ENCODE measurements at places on chromosomes 6 and 20.

- DNase-seq = no peak
Measured at GRCh38 chr20:38674092-38674764, 50.1 kb upstream of the SLC32A1 start.

- DNase-seq = no peak
Measured at GRCh38 chr6:121539439-121539838, 104.0 kb downstream of the GJA1 start.

- DNase-seq = no peak
Measured at GRCh38 chr6:8321671-8322404, 113.5 kb downstream of the SLC35B3 start.

DNA sequence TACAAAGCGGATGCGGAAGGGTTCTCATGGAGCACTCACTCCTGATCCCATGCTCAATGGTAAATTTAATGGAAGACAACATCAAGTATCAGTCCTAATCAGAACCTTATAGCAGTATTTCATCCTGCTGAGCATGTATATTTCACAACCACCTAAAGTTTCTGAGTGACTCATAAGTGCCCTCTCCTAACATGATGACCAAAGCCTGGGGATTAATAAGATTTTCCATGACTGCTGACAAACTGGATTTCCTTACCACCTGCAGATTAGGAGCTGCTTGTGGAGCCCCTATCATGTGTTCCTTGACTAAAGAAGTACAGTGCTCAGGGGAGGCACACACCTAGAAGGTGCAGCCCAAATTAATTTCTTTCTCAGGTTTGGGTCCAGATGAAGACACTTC is 112.8 kb downstream of the INSM1 start:
- no peak for DNase-seq

DNA sequence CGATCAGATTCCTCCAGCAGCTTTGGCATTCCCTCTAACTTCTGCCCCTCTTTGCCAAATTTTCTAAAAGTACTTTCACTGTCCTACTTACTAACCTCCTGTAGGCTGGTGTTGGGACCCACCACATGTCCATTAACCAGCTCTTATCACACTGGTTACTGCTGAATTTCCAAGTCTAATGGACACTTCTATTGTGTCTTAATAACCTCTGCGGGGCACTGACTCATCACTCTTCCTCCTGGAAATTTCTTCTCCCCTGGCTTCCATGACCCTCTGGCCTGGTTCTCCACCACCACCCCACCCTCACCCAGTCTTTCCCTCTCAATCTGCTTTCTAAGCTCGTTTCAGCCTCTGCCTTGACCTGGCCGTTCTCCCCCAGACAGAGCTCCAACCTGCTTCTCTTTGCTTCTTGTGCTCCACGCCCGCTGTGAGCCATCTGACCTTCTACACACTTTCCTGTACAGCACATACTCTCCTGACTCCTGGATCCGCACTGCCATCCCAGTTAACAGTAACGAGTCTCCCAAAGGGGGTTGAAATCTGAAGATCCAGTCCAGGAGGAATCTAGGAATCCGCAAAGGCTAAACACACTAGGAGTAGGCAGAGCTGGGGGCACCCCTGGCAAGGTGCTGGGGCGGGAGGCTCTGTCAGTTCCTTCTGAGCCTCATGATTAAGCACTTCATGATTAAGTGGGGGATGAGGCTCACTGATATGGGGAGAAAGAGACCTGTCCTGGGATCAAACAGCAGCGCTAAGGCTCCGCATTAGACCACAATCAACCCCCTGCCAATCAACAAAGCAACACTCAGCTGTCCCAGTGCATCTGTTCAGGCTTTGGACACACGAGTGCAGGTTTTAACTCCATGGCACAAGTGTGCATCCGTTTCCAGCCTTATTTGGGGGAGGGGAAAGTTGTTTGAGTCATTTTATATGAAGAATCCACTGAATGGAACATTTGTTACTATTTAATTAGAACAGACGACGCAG is 146.3 kb downstream of the LY86 start:
- no peak for DNase-seq

DNA sequence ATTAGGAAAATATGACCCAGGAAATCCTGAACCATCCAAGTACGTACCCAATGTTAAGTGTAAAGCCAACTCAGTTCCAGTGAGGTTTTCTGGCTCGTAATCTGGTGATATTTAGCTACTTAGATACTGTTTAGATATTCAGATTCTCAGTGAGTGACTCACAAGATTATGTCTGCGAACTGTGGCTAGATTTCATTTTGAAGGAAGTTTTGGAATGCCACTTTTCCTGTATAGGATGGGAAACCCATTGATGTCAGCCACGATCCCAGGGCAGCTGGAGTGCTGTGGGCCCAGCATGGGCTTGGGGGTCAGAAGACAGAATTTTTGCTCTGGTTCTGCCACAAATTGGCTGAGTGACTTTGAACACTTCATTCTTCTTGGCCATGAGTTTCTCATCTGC is 76.3 kb downstream of the TMEM170B start:
- no peak for DNase-seq

GRCh38 chr6:57302477-57302876 is 15.0 kb upstream of the PRIM2 start:
- no peak for DNase-seq

DNA sequence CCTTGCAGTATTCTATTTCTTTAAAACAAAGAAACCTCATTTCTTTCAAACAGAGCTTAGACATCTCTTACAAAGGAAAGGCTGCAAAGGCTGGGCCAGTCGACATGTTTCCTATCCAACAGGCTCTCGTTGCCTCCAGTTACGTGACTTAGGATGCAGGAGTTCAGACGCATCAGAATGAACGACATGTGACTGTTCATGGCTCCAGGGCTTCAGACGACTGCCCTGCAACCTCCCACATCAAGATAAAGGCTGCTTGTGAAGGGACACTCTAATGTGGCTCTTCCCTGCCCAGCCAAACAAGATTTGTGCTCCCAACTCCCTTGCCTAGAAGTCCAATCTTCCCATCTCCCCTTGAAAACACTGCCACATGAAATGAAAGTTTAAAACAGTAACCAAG is 14.3 kb upstream of the NEDD9 start:
- no peak for DNase-seq

DNA sequence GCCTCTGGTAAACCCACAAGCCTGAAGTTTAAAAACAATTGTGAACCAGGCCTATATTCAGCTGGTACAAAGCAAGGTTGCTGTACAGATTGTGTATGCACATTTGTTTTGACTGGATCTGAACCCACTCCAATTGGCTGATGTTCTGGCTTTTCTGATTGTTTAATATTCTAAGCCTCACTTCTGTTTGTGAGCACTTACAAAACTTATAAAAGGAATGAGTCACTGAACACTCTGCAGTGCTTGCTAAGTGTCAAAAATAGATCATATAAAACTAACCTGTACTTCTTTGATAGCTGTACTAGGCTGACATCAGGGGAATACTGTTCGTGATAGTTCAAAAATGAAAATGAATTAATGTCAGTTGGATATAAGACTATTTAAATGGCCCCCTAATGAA is 12.1 kb downstream of the COL21A1 start:
- no peak for DNase-seq

DNA sequence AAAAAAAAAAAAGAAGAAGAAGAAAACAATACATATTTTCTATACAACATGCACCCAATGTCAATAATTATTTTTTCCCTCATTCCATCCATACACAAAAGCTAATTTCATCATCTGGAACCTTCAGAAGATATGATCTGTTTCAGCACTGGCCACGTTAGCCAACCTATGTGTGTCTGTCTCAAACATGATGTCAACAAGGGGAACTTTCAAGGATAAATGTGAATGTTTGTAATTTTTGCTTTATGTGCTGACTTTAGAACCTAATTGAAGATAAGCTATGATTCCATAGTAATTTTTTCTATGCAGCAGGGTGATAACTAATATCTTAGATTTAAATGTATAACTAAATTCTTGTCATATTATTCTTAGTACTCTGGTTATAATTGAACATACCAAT is 37.9 kb downstream of the IPCEF1 start:
- no peak for DNase-seq

DNA sequence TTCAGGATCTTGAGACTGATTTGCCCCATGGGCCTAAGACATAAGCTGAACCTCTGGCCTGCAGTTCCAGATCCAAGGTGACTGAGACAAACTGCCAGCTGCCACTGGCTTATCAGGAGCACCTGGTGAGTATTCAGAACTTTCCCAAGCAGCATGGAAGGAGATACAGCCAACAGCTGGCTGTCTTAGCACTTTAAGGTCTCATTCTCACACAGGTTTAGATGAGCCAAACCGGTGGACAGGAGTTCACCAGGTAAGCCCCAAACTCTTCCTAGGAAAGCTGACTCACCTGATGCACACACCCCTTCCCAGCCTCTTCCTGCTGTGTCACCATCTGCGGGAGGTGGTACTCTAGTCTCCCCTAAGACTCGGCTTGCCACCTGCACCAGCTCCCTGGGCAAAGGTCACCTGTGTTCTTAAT is at the start of gene BANF2:
BANF2 (plus strand) TSS at position 36 of the 421 bp plus-strand sequence. CDS start 25,060 bp downstream, outside the sequence.
- DNase-seq = no peak

GRCh38 chr20:50618537-50618936 is 72.8 kb downstream of the RIPOR3 start:
- no peak for DNase-seq

GRCh38 chr20:57939499-57939898 is 229.7 kb upstream of the PMEPA1 start:
- no peak for DNase-seq

GRCh38 chr6:84554706-84555105 is 209.7 kb downstream of the TBX18 start:
- no peak for DNase-seq

DNA sequence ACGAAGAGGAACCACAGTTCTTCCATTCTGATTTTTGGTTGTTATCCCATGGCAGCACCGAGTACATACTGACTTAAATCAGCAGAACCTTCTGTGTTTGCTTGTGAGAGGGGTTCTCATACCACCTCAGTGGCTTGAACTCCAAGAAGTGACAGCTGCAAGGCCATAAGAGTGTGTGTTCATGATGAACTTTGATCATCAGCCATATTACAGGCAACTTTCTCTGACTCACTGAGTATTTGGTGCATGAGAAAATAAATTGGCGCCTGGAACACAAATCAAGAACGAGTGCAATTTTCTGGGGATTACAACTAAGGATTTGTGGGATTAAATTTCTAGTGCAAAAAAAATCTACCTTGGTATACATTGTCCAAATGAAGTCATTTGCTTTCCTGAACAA is 68.9 kb downstream of the CYP39A1 start:
- DNase-seq = no peak

- no peak for DNase-seq
Measured at GRCh38 chr20:38113401-38114325, 51.4 kb downstream of the TGM2 start.

GRCh38 chr6:109892451-109893435 is 85.4 kb upstream of the GPR6 start:
- DNase-seq = no peak

DNA sequence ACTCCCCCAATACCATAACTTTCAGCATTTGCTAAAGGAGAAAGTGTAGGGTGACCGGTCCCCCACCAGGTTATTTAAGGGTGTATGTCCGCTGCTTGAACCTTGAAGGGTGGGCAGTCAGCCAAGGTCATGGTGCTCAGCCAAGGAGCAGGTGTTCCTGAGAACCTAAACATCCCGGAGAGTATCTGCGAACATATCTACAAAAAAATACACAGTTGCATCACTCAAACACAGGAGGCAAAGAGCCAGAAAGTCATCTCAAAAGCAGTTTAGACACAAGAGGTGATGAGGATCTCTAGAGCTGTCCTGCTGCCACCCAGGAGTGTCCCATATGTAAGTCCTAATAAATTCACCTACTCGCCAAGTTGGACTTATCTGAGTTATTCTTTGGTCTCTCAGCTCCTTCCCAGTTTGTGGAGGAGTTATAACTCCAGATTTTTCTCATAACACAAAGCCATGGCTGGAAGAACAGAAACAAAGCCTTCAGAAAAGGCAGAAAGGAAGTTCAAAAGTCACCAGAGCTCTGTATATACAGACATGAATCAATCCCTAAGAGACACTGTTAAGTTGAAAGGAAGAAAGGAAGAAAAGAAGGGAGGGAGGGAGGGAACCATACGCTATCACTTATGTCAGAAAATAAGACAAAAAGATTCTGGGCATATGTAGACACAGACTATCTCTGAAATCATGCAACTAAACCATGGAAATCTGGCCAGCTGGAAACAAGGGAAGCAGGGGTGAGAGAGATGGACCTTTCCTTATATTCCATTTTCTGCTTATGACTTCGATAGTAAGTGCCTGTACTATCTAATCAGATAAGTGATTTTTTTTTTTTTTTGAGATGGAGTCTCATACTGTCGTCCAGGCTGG is 11.3 kb downstream of the MBOAT1 start:
- no peak for DNase-seq

DNA sequence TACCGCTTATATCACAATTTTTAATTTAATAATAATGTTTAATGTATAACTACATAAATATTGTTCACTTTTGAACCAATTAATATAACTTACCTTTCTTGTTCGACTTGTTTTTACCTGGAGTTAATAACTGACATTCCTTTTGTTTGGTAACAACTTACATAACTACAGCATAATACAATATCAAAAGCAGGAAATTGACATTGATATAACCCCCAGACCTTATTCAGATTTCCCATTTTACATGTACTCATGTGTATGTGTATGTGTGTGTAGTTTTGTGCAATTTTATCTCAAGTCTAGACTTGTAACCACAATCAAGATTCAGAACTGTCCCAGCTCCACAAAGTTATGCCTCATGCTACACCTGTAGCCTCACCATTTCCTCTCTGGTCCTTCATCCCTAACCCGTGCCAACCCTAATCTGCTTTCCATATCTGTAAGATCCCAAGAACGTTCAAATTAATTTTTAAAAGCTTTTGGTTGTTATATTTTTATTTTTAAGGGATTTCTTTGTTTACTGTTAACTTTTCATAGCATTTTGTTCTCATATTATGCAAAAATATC is 190.6 kb downstream of the MANEA start:
- no peak for DNase-seq

DNA sequence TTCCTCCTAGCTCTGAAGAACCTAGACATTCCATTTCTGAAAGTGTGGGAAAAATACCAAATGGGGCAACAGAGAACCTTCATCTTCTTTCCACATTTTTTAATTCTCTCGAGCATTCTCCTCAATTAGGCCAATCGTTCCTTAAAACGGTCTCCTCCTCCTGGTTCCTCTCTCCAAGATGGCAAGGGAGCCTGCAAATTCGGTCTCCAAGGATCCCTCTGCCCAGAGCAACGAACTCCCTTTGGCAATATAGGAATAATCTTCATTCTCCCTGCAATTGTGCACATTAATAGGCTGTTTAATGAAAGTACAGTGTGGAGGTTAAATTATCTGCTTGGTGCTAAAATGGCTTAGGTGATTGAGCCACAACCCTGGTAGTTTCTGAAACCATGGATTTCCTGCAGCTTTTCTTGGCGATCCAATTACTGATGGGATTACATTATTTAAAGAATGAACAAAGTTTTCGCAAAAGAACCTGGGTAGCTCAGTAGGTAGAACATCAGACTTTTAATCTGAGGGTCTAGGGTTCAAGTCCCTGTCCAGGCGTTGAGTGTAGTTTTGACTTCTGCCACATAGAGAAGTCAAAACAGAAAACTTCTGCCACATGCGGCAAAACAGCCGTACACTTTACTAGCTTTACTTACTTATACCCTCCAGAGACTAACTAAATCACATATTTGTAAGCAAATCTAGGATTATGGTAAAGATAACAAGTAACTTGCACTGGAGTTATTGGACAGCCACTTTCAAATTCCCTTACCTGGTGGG is 102.9 kb upstream of the ZNF184 start:
- no peak for DNase-seq
